ENCODE measurements at places on chromosomes 12 and 14.
A peak's percentile ranks its signal among the peaks of the same experiment; 100 is the strongest.

DNA sequence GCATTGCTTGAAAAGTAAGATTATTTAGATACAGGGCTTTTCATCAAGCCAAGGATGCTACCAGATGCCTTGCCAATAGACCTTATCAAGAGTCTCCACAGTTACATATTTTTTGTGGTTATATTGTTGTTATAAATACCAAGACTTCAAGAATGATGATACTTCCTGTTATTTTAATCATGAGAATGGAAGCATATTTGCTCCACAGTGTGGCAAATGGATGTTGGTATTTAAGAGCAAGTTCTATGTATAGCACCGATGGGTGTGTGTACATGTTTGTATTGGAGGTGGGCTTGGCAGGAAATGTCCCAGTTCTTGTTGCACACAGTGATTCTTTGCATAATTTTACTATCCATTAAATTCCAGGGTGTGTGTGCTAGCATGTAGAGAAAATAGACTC, 4.4 kb upstream of the NID2 start:
- DNase-seq, result no peak

GRCh38 chr14:72948481-72949138, 22.3 kb downstream of the DCAF4 start:
- peak; percentile 13 for DNase-seq

DNA sequence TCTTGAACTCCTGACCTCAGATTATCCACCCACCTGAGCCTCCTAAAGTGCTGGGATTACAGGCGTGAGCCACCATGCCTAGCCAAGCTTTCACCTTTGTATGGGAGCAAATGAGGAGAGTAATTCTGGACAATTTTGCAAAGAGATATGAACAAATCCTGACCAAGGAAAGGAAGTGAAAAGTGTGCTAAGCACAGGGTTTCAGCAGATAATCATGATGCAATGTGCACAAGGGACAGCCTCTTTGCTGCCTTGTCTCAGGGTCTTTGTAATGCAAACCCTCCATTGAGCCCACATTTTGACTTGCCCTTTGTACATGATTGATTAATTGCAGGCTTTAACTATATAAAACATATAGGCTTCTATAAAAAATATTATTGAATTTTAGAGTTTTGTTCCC, 9.2 kb upstream of the PYGL start:
- no peak for DNase-seq

GRCh38 chr14:53882684-53883083, 73.9 kb downstream of the BMP4 start:
- DNase-seq, result no peak

GRCh38 chr14:35286003-35286600, 6.1 kb upstream of the PSMA6 start:
- DNase-seq, result no peak

DNA sequence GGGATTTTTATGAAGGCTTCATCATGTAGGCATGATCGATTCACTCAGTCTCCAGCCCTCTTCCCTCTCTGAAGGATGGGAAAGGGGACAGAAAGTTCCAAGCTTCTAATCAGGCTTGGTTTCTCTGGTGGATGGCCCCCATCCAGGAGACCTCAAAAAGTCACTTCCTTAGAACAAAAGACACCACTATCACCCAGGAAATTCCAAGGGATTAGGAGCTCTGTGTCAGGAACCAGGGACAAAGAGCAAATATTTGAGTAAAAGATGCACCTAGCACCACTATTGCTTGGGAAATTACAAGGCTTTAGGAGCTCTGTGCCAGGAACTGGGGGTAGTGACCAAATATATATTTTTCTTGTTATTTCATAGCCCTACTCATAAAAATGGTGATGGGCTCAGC, 33.6 kb upstream of the TMX1 start:
- DNase-seq, result no peak

- no peak for DNase-seq
Measured at GRCh38 chr14:32608857-32609256, 279.8 kb downstream of the AKAP6 start.

DNA sequence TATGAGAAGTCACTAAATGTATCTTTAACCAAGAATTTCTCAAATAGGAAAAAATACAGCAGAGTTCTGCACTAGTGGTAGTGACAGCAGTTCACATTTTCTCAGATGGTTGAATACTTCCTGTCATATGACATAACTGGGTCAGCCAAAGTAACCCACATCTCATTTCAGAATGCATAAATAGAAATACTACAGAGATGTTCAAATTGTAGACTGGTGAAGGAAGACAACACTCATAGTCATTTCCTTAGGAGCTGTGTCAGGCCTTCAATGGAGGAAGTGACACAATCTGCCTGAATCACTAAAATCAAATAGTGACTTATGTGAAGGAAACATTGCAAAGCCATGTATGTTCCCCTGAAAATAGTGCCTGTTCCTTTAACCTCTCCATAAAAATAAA, 32.4 kb downstream of the FERMT2 start:
- DNase-seq, result no peak

- DNase-seq, result no peak
Measured at GRCh38 chr12:108583991-108584390, 13.9 kb downstream of the TMEM119 start.

DNA sequence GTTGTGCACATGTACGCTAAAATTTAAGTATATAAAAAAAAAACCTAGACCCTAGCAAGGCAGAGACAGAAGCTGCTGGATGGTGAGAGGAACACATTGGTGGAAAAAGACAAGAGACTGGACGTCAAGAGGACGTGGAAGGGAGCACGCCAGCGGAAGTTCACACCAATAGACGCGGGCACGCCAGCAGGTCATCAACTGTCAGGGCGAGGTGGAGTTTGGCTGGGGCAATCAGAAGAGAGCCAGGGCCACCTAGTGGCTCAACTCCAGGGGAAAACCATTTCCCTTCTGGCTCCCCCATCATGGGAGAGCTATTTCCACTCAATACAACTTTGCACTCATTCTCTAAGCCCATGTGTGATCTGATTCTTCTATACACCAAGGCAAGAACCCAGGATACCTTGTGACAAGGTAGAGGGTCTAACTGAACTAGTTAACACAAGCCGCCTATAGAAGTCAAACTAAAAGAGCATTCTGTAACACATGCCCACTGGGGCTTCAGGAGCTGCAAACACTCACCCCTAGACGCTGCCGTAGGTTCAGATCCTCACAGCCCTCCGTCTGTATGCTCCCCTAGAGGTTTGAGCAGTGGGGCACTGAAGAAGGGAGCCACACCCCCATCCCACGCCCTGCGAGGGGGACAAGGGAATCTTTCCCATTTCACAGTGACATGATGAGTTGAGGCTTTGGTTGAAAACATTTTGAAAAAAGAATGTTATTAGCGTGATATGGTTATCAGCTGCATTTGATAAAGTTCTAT, 702.7 kb downstream of the TMTC2 start:
- DNase-seq, result no peak

- no peak for DNase-seq
Measured at GRCh38 chr12:114257687-114258086, 148.3 kb downstream of the TBX5 start.

DNA sequence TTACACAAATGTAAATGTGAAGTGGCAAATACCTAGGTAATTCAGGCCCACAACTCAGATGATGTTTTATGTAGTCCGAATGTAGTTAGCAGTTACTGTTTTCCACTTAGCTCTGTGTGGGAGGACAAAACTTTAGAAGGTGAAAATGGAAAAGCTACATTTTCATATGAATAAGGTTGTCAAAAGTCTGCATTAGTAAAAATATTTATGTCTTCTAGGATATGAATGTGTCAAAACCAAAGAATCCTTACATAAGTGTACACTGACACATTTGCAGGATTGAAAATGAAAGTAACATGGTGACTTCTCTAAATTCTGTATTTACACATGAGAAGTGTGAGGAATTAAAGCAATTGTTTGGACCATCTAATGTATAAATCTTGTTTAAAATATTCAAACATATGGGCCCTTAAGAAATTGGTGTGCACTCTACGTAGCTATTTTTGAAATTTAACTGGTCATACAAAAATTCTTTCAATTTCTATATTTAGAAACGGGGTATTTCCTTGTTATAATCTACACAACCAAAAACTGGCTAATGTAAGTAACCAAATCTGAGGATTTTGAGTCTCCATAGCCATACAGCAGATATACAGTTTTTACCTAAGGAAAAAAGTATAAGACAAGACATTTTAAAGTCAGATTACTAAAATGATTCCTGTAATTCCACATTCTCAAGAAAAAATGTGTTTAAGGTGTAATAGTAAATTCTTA, 5.4 kb downstream of the CDKN1B start:
- DNase-seq, result no peak

- no peak for DNase-seq
Measured at GRCh38 chr12:59651229-59651920, 55.5 kb downstream of the SLC16A7 start.

DNA sequence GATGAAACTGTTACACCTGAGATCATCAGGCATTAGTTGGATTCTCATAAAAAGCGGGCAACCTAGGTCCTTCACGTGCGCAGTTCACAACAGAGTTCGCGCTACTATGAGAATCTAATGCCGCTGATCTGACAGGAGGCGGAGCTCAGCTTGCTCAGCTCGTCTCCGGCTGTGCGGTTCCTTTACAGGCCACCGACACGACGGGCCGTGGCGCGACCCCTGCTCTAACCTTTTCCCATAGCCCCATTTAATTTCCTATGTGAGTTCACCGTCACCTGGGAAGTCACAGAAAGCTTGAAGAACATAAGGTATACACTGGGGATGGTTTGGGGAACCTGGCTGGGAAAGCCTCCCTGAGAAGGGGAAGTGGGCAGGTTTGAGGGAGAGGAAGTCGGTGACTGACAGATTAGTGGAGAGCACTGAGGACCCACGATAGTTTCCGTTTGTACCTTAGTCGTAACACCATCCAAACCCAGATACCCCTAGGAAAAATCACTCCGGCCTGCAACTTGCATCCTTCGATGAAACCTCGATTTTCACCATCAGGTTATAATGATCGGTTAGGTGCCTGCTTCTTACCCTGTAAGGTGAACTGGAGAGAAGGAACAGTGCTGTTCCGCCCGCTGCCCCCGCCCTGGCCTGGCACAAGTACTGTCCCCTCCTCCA, 2.8 kb upstream of the AAAS start:
- DNase-seq, result no peak

- DNase-seq, result no peak
Measured at GRCh38 chr12:104727726-104728465, 230.2 kb downstream of the SLC41A2 start.

DNA sequence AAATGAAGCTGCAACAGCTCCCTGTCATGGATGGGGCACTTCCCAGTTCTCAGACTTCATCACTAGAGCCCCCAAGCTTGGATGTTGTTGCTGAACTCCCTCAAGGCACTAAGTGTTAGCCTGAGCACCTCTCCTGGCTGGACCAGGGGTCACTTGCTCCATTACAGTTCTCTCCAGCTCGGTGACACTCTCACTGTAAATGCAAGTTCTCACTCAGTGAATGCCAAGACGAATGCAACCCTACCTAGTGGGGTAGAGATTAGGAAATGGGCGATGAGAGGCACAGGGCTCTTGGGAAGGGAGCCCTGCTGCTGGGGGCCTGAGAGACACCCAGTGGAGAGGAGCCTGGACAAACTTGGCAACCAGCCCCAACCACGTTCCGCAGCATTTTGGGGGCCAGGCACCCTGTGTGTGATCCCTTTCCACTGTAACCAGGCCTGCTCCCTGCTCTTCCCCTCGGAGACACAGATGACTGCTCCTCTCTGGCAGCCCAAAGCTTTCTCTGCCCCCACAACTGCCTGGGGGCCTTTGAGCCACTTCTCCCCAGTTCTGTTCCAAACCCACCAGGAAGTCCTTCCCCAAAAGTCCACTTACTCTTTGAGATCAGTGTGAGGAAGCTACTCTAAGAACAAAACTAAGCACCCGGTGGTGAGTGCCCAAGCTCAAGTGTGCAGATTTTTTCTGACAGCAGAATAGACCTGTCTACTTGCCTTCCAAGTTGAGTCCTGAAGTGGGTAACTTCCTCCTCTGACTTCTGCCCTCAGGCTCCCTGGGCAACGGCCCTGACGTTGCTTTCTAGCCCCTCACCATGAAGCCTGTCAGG, 8.0 kb upstream of the SELPLG start:
- no peak for DNase-seq

DNA sequence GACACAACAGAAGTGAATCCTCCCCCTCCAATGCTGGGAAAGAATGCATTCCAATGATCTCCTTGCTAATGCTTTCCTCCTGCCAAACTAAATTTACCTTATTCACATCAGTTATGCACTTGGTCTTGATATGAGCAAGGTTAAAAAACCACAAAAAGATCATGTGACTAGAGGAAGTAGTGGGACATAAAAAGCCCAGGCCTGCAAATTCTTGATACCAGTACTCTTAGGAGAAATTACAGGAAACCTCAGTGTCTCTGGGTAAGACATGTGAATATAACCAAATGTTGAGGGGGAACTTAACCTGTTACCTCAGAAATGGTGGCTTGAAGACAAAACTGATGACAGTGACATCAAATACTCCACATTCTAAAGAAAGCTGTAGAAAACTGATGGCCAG, 427.1 kb downstream of the RPS29 start:
- no peak for DNase-seq

GRCh38 chr14:58501214-58501816, 73.8 kb downstream of the KIAA0586 start:
- no peak for DNase-seq

DNA sequence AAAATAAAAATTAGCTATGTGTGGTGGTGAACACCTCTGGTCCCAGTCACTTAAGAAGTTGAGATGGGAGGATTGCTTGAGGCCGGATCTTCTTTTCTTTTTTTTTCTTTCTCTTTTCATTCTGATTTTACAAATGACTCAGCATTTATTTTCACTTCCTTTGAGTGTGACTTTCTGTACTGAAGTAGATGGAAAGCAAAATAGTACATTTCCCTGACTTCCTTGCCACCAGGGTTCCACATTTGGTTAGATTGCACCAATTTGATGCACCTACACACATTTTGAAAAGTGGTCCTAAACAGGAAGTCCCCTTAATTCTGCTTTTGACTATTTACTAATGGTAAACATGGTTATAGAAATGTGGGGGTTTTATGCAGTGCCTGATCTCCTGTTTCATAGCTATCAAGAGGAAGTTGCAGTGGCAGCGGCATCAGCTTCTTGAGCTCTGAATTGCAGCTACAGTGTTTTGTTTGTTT, 13.0 kb upstream of the LEMD3 start:
- no peak for DNase-seq

GRCh38 chr14:100571837-100572236, 15.4 kb downstream of the BEGAIN start:
- no peak for DNase-seq

GRCh38 chr14:102949801-102950451, 27.5 kb downstream of the AMN start:
- peak; percentile 70 for DNase-seq

GRCh38 chr14:46490238-46490685, 161.3 kb downstream of the RPL10L start:
- DNase-seq, result no peak

DNA sequence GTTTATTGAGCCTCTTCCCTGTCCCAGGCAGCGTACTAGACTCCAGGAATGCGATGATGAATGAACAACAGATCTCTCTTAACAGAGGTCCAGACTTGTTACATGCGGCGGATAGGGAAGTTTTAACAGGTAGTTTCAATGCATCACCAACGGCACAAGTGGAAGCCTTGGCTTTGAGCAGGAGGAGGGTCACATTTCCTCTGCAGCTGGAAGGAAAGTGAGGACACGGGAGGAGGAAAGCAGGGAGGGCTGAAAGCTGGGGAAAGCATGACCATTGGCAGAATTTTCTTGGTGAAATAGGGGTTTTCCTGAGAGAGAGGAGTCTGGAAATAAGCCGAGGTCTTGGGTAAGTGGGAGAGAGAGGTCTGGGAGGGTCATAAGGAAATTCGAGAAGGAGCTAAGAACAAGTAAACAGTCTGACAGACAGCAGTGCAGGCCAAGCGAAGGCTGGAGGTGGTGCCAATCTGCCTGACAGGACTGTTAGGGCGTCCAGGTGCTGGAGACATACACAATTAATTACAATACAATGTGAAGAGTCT, 15.4 kb downstream of the BHLHE41 start:
- DNase-seq, result no peak
